Gastrocnemius medialis (tissue), 4 donors: ENCODE measurements at places on chromosomes 2 and 18.

DNA sequence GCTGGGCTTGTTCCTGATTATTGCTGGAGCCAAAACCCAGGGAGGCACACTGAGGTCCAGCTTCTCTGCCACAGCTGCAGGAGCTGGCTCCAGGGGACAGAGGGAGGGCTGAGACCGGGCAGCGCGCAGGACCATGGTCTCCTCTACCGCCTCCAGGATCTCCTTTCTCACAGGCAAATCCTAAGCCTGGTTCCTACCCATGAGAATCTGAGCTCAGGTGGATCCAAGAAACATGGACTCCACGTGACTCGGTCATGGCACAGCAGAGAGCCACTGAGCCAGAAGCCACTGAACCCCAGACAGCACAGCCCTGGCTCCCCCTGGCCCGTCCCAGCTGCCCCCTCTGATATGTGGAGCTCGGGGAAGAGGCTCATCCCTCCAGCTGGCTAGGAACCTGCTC lies 653.4 kb upstream of the ID2 start:
- DNase-seq, result no peak

DNA sequence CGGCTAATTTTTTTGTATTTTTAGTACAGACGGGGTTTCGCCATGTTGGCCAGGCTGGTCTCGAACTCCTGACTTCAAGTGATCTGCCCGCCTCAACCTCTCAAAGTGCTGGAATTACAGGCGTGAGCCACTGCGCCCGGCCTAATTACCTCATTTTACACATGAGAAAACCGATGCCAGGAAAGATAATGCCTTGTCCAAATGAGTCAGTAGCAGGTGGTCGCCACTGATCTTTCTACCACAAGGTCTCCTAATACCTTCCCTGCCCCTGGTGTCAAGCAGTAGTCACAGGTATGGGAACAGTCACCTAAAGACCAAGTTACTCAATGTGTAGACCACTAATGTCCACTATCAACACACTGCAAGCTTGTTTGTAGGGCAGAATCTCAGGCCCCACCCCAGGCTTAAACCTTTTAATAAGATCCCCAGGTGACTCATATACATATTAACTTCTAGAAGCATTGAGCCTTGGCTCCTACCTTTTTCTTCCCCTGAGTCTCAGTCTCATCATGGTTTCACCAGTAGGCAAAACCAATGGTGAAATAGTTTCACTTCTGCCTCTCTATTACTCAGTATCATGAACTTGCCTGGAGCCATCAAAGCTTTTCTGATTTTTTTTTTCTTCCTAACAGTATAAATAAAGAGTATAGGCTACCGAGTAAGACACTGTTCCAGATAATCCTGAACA lies 6.9 kb upstream of the EPB41L5 start:
- no peak for DNase-seq

DNA sequence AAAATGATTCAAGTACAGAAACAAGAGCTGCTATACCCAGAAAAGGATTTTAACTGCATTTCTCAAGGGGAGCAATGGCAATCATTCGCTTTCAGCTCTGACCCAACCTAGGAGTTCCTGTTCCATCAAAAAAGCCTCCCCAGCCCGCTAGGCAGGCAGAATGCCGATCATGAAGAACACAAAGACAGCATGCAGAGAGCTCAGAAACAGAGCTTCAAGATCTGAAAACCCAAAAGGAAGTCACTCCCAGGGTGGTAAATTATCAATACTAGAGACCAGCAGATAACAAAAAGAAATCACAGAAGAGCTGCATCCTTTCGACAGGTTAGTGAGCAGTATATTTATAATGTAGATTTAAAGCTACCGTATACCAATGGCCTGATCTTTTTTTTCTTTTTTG lies 84.8 kb upstream of the CRIM1 start:
- DNase-seq, result no peak

DNA sequence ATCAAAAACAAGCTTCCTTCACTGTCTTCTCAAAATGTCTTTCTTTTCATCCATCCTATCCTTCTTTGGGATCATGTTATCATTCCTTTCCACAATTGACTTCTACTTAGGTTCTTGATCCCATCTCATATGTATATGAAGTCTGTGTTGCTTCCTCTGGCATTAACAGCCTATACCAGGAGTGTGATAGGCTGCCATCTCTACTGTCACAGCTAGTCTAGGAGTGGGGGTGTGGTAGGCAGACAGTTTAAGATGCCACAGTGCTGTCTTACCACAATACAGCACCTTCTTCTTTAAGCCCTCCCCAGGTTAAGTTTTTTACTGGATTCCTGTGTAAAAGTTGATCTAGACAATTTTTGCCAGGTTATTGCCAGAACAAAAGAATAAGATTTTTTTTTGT lies 3.7 kb upstream of the HTR2B start:
- no peak for DNase-seq

DNA sequence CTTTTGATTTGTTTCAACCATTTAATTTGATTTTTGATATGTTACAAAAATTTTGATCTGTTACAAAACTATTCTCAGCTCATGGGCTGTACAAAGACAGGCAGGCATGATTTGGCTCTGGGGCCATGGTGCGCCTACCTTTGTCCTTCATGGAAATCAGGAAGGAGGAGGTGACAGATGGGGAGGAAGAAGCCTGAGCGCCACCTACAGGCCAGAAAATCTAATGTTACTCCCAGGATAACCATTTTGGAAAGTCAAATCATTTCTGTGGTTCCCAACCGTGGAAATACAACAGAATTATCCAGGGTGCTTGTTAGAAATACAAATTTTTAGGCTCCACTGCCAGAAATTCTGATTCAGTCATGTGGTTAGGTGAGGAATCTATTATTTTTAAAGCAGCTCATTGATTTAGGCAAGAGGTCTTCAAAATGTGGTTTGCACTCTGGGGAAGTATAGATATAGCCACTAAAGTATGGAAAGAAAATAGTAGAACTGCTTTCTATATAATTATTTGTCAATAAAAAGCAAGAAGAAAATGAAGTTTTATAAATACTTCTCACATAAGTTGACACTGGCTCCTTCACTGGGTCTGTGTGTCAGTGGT lies 93.9 kb downstream of the EVA1A start:
- DNase-seq, result no peak

GRCh38 chr2:63545023-63545422 lies 43.3 kb downstream of the WDPCP start:
- DNase-seq, result no peak

- no peak for DNase-seq
Observed at GRCh38 chr2:53820711-53821110, 33.9 kb downstream of the ERLEC1 start.
